A549 treated with RU486 at 1 μM for 4 hours (cell line): ENCODE measurements at places on chromosomes 3 and 15. TPM values are rescaled to one million over a fixed set of nuclear protein-coding genes. Genes with fewer than 3 reads are reported as not detected.

Gene CCNB2
- 97.7 to 114 TPM (median 103 TPM) in 5 replicates for total RNA-seq

Gene STX19
- not detected in 5 replicates for total RNA-seq

Gene ABHD17C
- 34.9 to 46.6 TPM (median 41.1 TPM) in 5 replicates for total RNA-seq

Gene C2CD4B
- 0.09 to 0.16 TPM in 2 of 5 replicates, not detected in the others for total RNA-seq

Gene MST1R
- total RNA-seq: 5.3 to 8.5 TPM (median 7.4 TPM) in 5 replicates

Gene AHSG
- 0.18 TPM in 1 of 5 replicates, not detected in the others for total RNA-seq

Gene GPR62
- not detected in 5 replicates for total RNA-seq

Gene LIPH
- total RNA-seq: 5.4 to 7.4 TPM (median 6.6 TPM) in 5 replicates

Gene ABHD14A
- 12.1 to 17.2 TPM (median 16.4 TPM) in 5 replicates for total RNA-seq

Gene MKRN3
- total RNA-seq: 1.1 to 3.3 TPM (median 2.3 TPM) in 5 replicates

Gene PRICKLE2
- total RNA-seq: 1.5 to 2.6 TPM (median 2.3 TPM) in 5 replicates

Gene EOMES
- 1.2 to 1.4 TPM (median 1.4 TPM) in 5 replicates for total RNA-seq

Gene PLA2G4B
- total RNA-seq: 1.00 to 2.3 TPM (median 1.6 TPM) in 5 replicates

Gene CKMT1B
- 2.9 to 6.1 TPM (median 3.4 TPM) in 5 replicates for total RNA-seq

Gene NME9
- not detected in 5 replicates for total RNA-seq

Gene SPATA12
- total RNA-seq: 0.46 to 0.66 TPM (median 0.54 TPM) in 5 replicates

Gene PTX3
- total RNA-seq: 0.42 to 1.2 TPM (median 0.91 TPM) in 5 replicates

Gene C3orf49
- not detected in 5 replicates for total RNA-seq

Gene CHRNA5
- total RNA-seq: 20.4 to 39.2 TPM (median 36.2 TPM) in 5 replicates

Gene NKTR
- 6.8 to 10.7 TPM (median 10.4 TPM) in 5 replicates for total RNA-seq

Gene KLHL6
- total RNA-seq: not detected in 5 replicates

Gene RASL12
- total RNA-seq: 0.09 to 0.15 TPM (median 0.12 TPM) in 5 replicates

Gene ST3GAL6
- 0.40 to 1.9 TPM (median 0.96 TPM) in 5 replicates for total RNA-seq

Gene GHSR
- total RNA-seq: not detected in 5 replicates

Gene GP9
- total RNA-seq: not detected in 5 replicates

Gene IL17RD
- total RNA-seq: 0.70 to 1.3 TPM (median 0.90 TPM) in 5 replicates

Gene THSD4
- 15.6 to 22.7 TPM (median 21.4 TPM) in 5 replicates for total RNA-seq

Gene SLCO3A1
- total RNA-seq: 22.7 to 32.0 TPM (median 30.9 TPM) in 5 replicates

Gene WDR76
- total RNA-seq: 10.0 to 18.2 TPM (median 13.2 TPM) in 5 replicates

Gene SH3GL3
- total RNA-seq: 0.46 to 0.96 TPM (median 0.57 TPM) in 5 replicates

Gene CCRL2
- 0.12 to 0.43 TPM (median 0.23 TPM) in 4 of 5 replicates, not detected in the other for total RNA-seq

Gene SLITRK3
- total RNA-seq: not detected in 5 replicates

Gene CPLX3
- not detected in 5 replicates for total RNA-seq

Gene ZNF662
- not detected in 5 replicates for total RNA-seq

Gene PDZRN3
- not detected in 5 replicates for total RNA-seq

Gene SQOR
- 70.0 to 86.5 TPM (median 76.1 TPM) in 5 replicates for total RNA-seq

Gene FMN1
- total RNA-seq: 0.16 to 0.94 TPM (median 0.50 TPM) in 5 replicates

Gene GPR149
- total RNA-seq: not detected in 5 replicates

Gene BNC1
- 0.47 to 0.62 TPM (median 0.53 TPM) in 5 replicates for total RNA-seq
